GM04503 (cell line): ENCODE measurements at places on chromosomes 7 and 10.

DNA sequence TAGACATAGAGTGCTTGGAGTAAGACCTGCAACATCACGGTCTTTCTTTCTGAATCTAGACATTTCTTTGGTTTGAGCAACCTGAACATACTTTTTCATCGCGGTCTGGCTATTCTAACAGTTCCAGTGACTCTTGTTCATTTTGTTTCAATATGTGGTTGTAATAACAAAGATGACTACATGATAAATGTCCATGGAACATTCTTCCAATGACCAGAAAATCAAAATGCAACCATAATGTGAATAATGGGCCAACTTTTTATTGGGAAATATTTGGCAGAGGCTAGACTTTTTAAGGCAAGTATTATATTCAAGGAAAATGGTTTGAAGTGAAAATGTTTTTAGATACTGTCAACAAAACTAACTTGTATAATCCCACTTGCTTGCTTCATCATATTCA lies 282.5 kb downstream of the INHBA start:
- no peak for DNase-seq

DNA sequence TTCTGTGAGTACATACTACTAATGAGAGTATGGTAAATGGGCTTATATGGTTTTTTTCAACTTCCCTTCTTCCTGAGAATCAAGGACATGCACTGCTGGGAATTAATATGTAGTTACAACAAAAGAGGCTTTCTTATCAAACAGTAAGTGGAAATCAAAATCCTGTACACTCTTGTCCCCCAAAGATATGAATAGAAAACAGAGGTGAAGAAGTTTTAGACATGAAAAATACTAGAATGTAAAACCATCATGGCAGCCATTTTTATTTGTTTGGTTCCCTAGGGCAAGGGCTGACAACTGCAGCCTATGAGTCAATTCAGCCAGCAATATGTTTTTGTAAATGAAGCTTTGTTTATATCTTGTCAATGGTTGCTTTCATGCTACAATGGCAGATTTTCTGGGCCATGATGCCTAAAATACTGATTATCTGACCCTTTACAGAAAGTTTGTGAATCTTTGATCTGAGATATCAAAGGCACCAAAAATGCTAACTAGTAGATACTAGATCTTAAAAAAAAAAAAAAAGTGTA lies 422.4 kb downstream of the PARD3 start:
- DNase-seq: no peak

GRCh38 chr10:17109475-17110207 lies 20.0 kb downstream of the CUBN start:
- peak; percentile 50 for DNase-seq

- DNase-seq: no peak
Observed at GRCh38 chr10:28410420-28411135, 107.7 kb upstream of the MPP7 start.

GRCh38 chr10:133251388-133252222 lies 13.9 kb downstream of the VENTX start:
- no peak for DNase-seq

- DNase-seq: no peak
Observed at GRCh38 chr7:12436896-12437535, 33.4 kb upstream of the VWDE start.

DNA sequence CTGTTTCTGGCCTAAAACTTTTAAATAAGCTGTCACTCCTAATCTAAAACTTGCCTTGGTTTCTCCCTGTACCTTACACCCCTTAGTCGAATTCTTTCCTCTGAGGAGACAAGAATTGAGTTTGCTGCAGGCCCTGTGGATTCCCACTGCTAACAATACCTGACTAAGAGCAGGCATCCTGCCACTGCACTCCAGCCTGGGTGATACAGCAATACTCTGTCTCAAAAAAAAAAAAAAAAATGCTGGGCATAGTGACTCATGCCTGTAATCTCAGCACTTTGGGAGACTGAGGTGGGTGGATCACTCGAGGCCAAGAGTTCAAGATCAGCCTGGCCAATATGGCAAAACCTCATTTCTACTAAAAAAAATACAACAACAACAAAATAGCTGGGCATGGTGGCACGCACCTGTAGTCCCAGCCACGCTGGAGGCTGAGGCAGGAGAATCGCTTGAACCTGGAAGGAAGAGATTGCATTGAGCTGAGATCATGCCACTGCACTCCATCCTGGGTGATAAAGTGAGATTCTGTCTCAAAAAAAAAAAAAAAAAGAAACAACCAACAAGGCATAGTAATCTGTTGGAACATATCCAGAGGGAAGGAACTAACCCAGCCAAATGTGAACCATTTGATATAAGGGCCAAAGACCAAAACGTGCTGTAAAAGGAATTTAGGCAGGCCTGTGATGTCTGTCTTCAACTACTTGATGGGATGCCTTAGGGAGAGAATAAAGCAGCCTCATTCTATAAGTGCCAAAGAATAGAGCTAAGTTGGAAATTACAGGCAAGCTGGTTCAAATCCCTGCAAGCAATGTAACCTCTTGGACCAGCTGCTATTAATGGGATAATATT lies 732.7 kb upstream of the AUTS2 start:
- DNase-seq: no peak

DNA sequence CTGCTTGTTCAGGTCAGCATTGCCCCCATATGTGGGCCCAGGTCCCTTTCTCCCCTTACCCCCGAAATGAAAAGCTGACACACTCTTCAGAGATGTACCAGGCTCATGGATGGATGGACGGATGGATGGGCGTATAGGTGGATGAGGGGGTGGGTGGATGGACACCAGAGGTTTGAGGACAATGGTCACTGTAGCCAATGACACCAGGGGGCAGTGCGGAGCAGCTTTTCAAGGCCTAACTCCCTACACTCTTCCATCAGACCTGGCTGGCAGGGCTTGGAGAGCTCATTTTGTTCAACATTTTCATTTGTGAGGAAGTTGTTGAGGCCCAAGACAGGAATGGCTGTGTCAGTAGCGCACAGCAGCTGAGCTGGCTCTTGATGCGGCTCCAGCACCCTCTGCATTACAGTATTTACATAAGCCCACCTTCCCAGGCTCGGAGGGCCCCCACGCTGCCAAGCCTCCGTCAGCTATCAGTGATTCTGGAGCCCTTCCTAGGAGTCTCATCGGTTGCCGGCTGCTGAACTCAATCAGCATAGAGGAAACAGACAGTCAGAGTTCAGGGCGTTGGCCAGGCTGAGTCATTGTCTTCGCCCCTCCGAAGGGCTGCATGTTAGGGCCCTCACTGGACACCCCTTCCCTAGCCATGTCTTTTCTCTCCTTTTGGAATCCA lies 11.6 kb upstream of the FFAR4 start:
- no peak for DNase-seq
